ENCODE measurements at places on chromosomes 13 and 19.

DNA sequence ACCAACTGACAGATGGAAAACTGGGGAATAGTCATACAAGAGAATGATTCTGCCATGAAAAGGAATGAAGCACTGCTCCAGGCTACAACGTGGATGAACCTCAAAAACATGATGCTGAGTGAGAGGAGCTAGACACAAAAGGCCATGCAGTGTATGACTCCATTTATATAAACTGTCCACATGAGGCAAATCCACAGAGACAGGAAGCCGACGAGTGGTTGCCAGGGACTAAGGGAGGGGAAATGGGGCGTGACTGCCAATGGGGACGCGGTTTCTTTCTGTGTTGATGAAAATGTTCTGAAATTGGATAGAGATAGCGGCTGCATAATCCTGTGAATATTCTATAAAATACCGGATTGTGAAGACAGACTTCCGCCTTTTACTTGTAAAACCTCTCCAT is 10.2 kb downstream of the SMIM7 start:
- no peak for DNase-seq

DNA sequence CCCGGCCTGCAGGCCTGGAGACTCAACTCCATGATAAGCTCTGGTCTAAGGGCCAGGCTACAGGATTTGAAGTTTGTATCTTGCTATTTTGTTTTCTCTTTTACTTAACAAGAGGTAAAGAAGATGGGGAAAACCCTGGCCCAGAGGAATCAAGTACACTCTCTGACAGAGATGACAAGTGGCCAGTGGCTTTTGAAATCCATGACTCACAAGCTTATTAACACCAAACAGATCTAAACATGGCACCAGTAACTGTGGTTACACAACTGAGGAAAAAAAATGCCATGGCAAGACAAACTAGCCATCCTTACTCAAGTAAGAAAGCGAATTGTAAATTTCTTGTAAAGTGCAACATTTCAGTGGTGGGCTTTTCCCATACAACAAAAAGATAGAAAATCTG is 72.6 kb upstream of the SERTM1 start:
- no peak for DNase-seq

DNA sequence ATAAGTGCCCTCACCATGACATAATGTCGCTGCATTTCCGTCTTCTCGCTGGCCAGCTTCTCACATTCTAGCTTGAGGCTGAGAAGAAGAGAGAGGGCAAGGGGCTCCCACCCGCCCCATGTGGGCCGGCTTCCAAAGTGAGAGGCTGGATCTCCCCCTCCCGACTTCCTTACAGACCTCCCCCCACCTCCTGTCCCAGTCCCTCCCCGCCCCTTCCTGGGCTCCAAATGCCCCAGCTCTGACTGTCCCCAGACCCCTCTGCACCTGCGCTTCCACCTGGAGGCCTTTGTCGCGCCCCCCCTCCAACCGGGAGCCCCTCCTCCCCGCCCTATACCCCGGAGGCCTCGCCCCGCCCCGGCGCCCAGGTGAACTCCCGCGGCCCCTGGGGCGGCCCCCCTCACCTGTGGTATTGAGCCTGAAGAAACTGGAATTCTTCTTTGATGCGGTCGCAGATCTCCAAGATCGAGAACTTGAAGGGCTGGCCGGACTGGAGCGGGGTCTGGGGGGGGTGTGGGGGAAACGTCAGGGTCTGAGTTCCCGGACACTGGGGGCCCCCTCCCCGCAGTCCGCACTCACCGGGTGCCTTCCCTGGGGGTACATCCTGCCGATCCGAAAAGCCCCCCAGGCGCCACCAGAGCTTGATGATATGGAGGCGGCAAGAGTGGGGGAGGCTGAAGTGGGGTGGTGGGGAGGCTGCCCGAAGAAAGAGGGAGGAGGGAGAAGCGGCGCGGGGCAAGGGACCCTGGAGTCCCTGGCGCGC is 595 bp downstream of the TLE2 start:
- no peak for DNase-seq

DNA sequence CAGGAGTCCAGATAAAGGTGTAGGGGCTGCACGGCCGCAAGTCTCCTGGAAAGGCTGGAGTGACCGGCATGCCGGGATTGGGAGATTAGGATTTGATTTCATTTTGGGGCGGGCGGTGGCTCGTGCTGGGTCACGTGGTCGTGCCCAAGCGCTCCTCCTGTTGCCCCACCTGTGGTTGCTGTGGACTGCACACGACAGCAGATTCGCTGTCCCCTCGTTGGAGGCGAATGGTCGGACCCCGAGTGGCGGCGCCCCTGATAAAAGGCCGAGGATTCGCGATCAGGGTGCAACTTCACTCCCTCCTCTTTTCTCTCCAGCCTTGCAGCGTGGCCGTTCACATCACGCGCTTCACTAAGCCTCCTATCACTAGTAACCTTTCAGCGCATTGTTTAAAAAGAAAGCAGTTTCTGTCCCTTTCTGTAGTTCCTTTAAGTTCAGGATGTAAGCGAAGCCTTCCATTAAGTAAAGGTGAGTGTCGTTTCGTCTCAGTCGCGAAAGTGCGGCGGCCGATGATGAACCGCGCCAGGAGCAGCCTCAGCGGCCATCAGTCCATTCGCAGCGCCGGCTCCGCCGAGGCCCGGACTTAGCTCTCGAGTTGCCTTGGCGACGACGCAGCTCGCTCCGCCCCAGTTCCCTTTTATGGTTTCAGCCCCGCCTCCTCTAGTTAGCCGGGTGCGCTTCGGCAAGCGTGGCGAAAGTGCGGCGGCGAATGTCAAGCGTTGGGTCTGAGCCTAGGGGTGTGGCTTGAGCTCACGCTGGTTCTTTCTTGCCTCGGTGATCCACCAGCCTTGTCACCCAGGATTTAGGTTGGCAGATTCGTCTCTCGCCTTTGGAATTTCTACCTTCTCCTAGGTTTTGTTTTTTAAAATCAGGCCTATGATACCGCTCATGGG is 1.7 kb upstream of the PPP1R37 start:
- DNase-seq: peak; percentile 98

DNA sequence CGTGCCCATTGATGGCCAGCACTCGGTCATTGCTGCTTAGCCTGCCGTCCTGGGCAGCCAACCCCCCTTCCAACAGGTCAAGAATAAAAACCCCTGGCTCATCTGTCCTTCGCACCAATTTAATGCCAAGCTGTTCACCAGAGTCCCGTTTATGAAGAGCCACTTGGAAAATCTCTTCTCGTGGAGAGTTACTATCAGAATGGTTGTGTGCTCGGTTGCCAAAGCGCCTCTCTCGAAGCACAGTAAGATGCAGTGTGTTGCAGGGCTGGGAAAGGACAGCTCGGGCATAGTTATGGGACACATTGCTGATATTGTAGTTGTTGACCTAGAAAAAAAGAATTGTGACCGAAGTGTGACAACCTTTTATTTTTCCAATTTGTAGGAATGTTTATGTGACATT is 57.9 kb downstream of the LNX2 start:
- no peak for DNase-seq

DNA sequence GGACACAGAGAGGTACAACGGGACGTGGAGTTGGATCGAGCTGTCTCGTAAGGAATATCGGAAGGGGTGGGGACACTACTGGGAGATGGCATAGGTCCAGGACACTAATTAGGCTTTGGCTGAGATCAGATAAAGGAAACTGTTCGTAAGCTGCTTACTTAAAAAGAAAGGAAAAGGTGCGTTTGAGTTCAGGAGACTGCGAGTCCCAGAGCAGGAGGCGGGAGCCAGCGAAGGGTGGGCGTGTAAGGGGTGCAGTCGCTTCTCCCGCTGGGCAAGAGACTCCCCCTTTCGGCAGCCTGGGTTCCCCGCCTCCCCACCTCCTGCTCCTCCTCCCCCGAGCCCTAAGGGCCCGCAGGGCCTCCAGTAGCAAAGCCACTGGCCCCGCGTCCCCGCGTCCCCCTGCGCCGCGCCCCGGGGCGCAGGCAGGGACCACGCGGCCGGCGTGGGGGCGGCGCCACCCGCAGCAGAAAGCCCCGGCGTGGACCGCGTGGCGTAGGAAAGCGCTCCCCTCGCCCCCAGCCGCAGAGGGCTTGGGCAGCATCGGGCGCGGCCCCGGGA is 547 bp downstream of the ABCC4 start:
- peak; percentile 60 for DNase-seq

DNA sequence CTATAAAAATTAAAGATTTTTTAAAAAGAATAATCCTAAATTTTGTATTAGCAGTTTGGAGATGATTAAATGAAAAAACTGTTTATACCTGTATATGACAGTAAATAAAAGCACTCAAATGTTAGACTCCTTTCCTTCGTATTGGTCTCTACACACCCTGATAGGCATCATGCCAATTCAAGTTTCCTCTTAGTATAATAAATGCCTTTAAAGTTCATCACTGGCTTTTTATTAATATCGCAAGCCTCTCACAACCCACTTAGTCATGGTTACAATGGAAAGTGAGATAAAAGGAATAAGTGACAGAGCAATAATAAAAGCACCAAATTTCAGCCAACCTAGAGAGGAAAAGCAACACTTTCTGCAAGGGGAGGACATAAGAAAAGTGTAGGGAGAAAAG is 102.2 kb downstream of the PIBF1 start:
- DNase-seq: no peak

DNA sequence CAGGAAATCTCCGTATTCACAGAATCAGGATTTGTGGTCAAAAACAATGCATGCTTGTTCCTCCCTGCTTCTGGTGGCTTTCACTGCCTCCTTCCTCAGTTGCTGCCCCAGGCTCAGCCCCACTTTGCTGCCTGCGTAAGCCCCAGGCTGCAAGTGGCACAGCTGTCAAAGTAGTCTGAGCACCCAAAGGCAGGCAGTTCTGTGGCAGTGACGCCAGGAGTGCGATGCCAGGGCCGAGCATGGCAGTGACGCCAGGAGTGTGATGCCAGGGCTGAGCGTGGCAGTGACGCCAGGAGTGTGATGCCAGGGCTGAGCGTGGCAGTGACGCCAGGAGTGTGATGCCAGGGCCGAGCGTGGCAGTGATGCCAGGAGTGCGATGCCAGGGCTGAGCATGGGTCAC is 77.3 kb upstream of the GPR183 start:
- DNase-seq: peak; percentile 54

GRCh38 chr13:21898945-21899344 is 228.1 kb downstream of the FGF9 start:
- DNase-seq: no peak

DNA sequence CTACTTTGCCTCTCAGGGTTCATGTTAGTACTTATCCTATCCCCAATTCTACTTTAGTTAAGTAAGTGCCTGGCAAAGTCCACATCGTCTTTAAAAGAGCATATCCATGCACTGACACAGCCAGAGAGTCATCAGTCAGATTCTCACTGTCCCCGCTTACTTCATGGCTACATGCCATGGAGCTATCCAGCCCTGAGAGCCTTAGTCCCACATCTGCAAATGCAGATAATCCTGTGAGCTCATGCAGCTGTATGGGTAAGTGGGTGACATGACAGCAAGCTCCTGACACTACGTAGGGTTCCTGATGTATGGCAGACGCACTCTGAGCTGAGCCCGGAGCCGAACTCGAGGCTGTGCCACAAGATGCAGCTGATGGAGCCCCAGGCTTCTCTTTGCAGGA is 661.5 kb downstream of the LIG4 start:
- no peak for DNase-seq

DNA sequence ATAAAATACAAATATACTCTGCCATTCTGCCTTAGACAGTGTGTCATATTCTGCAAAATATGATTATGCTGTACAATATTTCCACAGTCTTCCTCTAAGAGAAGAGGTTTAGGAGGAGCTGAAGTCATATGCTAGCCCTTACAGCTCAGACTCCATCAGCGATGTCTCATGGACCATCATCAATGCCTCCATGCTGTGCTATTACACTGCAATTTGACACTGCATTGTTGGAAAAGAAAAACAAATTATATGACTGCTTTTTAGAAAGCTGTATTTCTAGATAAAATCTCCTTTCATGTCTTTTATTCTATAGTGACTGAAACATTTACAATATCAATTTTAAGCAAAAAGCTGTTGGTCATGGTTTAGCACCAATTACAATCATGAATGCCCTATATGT is 1089.4 kb upstream of the MIR17HG start:
- DNase-seq: no peak

GRCh38 chr13:95258619-95259194 is 42.5 kb downstream of the ABCC4 start:
- DNase-seq: no peak

DNA sequence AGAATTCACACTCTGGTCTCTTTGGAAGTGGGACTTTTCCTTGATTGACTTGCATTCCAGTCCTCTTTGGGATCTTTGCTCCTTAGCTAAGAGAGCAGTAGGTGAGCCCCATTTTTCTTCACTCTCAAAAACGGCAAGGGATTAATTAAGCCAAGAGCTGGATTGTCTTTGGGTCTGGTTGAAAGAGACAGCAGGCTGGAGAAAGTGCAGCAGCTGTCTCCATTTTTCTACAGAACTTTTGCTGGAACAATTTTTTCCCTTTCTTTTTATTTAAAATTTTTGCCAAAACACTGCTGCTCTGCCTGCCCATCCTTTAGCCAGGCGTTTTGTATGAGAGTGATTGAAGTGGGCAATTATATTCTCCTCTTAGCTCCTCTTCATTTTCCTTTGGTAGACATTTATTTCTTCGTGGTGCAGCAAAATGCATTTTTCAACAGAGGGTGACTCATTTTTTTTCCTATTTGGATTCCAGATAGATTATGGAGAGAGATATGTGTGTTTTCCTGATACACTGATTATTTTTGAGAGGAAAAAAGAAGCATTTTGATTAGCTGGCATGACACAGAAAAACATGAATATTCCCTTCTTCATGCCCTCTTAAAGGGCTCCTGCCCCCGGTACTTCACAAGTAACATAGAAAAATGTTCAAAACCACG is 371.2 kb upstream of the NBEA start:
- no peak for DNase-seq

DNA sequence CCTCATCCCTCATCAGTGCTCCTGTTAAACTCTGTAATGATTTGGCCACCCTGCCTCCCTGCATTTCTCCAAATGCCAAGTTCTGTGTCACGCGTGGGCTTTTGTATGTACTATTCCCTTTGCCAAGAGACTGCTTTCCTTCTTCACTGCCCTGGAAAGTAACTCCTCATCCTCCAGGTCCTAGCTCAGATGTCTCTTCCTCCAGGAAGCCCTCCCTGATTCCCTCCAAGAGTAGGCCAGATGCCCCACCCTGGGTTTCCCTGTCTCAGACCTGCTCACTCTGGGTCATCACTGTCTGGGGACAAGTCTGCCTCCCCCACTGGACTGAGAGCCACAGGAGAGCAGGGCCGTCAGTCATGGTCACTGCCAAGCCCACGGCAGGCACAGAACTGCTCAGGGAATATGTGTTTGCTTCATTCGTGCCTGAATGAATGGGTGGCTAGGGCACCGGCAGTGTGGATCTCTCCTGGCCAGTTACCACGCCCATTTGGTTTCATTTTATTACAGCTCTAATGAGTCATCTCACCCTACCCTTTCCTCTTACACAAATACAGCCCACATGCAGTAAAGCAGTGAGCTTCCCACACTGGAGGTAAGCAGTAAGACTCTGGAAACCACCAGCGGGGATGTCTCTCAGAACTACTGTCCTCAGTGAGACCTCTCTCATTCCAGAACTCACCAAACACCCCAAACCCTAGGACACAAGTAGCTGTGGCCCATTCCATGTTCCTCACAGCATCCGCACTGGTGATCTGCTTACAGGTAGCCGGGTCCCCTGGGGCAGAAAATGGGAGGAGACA is 12.1 kb upstream of the GPR4 start:
- DNase-seq: peak; percentile 78

GRCh38 chr13:39266426-39266825 is 228.2 kb downstream of the NHLRC3 start:
- no peak for DNase-seq

Measured in activated CD4-positive, alpha-beta memory T cell treated with anti-CD3 and anti-CD28 coated beads for 36 hours (primary cell).